ENCODE measurements at places on chromosomes 12 and 14.

DNA sequence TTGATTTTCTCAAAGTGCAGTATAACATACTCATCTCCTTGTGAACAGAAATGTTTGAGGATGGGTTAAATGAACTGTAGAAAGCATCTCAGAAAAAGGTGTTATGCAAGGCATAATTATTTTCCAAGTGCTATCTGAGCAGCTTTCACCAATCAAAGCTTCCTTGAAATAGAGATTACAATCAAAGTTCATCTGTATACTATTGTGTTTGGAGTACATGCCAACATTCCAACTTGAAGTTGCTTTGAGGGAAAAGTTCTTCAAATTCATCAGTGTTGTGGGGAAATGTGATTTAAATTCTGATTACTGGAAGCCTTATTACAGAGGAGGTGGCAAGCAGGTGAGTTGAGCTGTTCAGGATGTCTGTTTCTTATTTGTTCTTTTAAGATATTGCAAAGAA lies 68.2 kb downstream of the TMTC2 start:
- no peak for DNase-seq

- DNase-seq = no peak
Observed at GRCh38 chr14:44979740-44980356, 17.9 kb downstream of the TOGARAM1 start.

DNA sequence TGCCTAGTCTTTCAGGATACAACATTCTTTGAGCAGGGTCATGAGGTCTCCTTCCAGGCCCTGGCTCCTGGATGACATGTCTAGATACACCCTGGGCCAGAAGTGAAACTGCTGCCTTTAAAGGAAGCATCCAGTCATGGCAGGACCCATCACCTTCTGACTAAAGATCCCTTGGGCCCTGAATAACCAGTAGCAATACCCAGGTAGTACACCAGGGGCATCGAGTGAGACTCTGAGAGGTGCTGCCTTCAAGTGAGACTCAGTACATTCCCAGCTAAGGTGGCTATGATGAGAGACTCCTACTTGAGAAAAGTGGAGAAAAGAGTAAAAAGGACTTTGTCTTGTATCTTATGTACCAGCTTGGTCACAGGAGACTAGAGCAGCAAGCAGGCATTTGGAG lies 23.5 kb downstream of the OR6C68 start:
- DNase-seq = no peak

DNA sequence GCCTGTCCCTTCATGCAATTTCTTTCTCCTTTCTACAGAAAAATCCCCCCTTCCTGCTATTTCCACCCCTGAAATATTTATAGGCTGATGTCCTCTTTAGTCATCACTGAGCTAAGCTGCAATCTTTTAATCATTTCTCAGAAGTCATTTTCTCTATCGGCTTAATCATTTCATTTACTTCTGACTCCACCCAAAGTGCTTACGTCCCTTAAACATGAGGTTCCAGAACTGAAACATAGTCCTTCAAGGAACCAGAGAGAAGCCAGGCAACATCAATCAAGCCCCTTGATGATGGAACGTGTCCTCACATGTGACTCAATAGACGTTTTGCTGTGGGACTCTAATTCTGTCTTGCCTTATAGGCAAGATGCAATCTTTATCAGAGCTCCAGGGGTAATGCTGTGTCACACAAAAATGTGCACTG lies 148.7 kb upstream of the KRR1 start:
- no peak for DNase-seq

DNA sequence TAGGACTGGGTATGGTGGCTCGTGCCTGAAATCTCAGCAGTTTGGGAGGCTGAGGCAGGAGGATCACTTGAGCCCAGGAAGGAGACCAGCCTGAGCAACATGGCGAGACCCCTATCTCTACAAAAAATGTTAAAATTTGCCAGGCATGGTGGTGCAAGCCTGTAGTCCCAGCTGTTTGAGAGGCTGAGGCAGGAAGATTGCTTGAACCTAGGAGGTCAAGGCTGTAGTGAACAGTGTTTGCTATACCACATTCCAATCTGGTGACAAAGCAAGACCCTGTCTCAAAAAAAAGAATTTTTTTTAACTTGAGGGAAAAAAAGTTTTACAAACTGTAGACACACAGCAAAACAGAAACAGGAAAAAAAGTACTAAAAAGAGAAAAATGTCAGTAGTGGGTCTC lies 2.3 kb upstream of the MAP3K9 start:
- DNase-seq = no peak

DNA sequence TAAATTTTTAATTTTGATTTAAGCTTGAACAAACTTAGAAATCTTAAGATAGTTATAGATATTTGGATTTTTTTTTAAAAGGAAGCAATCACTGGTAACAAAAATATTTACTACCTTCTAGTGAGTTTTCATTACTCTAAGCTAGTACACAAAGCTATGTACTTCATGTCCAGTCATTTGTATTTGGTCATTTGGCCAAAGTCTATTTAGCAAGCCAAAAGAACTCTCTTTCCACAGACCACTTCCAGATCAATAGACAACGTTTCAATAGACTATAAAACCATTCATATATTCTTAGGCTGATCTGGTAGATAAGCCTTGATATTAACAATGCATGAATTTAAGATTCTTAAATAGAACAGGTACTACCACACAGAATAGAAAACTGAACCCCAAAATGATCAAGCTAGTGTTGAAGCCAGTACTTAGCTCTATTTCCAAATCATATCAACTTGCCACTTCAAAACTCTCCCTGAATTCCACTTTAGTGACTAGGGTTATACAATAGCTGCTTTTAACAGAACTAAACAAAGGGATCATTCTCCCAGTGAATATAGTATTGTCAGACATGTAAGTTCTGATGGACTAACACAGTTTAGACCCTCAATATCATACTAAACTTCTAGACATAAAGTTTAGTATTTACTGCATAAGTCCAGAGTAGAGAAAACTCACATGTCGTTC lies 21.7 kb downstream of the CAPRIN2 start:
- no peak for DNase-seq
